ENCODE measurements at places on chromosomes 11 and 22.
A peak's percentile ranks its signal among the peaks of the same experiment; 100 is the strongest.

GRCh38 chr22:32754413-32755041 is 47.0 kb upstream of the TIMP3 start:
- no peaks in the 10 kb centered on the region for H3K4me1 ChIP-seq
- no peaks in the 10 kb centered on the region for H3K27me3 ChIP-seq
- no peaks in the 10 kb centered on the region for H3K36me3 ChIP-seq
- H3K27ac ChIP-seq: no peak overlapping the region
- no peak overlapping the region for H3K4me3 ChIP-seq
- no peak for DNase-seq

DNA sequence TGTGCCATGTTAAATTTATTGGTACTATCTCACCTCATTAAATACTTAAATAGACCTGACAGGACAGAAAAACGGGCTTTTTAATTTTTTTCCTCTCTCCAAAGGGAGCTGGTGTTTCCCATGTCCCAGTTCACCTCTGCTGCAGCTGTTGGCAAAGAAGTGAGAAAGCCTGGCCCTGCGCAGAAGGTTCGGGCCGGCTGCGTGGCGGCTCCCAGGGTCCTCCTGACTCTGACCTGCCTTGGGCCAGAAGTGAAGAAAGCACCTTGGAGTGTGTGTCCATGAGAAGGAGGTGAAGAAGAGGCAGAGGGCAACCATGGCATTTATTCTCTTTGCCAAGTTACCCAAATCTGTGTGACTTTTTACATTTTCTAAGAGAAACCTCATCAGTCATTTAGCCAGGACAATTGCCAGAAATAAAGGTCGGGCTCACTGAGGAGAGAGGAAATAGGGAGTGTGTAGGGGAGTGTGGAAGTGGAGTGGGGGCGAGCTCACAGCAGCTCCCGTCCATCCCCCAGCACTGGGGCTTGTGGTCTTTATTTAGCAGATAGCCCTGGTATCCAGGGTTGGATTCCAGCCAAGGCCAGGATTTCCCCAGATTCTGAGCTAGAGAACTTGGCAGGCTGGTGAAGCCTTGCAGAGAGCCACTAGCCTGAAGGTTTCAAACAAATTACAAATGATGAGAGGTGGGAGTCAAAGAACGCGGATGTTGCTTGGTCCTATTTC is 102.4 kb upstream of the CADM1 start:
- H3K36me3 ChIP-seq: no peaks in the 10 kb centered on the region
- H3K27me3 ChIP-seq: no peaks in the 10 kb centered on the region
- H3K4me3 ChIP-seq: no peak overlapping the region
- H3K4me1 ChIP-seq: peaks cover 8% of the 10 kb centered on the region

- DNase-seq: no peak
- peaks cover 40% of the 10 kb centered on the region for H3K4me1 ChIP-seq
- H3K4me3 ChIP-seq: no peak overlapping the region
- peaks cover 17% of the 10 kb centered on the region for H3K27me3 ChIP-seq
- no peak overlapping the region for H3K27ac ChIP-seq
These were observed 7.4 kb upstream of the CLMP start for GRCh38 chr11:123202155-123203151.

DNA sequence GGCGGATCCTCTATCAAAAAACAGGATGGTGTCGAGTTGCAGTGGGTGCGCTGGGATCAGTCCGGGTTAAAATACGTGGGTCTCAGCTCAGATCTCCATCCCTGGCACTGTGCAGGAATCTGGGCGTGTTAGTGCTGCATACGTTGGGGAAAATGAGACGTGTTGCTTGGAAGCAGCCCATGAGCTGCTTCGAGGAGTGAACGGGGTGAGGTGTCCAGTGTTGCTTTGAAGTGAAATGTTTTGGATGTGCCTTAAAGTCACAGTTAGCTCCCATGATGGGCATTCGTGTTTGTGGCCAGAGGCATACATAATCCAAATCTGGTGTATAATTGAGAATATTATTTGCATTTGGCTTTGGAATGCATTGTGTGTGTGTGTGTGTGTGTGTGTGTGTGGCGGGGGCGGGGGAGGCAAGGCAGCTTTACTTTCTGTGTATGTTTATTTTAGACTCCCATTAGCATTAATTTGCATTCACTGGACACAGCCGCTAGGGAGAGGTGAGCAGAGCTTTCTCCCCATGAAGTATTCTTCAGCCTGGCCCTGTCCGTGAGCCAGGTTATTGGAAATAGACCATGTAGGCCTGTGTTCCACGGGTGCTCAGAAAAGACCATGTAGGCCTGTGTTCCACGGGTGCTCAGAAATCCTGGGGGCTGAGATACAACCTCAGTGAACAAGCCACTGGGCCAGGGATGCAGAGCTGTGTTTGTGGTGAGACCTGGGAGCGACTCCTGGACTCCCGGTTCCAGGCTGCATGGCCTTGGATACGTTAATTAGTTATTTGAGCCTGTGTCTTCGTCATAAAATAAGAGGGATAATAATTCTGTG is 134.6 kb downstream of the ST3GAL4 start:
- no peak overlapping the region for H3K27ac ChIP-seq
- no peak overlapping the region for H3K4me3 ChIP-seq
- peaks cover 37% of the 10 kb centered on the region for H3K4me1 ChIP-seq
- no peaks in the 10 kb centered on the region for H3K27me3 ChIP-seq
- no peak for DNase-seq

DNA sequence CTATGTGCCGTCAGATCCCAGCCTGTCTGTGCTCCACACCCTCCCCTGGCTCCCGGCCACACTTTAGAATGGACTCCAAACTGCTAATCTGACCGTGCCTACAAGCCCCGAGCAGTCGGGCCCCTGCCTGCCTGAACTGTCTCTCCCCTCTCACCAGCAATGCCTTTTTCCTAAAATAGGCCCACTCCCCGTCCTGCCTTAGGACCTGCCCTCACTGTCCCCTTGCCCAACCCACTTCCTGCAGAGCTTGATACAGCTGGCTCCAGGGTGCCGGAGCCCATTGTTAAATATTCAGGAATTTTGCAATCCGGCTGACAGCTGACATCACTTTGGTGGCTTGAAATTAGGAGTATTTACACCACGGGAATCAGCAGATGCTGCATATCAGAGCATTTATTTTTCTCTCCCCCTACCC is 21.4 kb downstream of the MN1 start:
- peaks cover 70% of the 10 kb centered on the region for H3K4me1 ChIP-seq
- no peaks in the 10 kb centered on the region for H3K27me3 ChIP-seq
- peak; percentile 51 for DNase-seq
- H3K36me3 ChIP-seq: peaks cover 7% of the 10 kb centered on the region

DNA sequence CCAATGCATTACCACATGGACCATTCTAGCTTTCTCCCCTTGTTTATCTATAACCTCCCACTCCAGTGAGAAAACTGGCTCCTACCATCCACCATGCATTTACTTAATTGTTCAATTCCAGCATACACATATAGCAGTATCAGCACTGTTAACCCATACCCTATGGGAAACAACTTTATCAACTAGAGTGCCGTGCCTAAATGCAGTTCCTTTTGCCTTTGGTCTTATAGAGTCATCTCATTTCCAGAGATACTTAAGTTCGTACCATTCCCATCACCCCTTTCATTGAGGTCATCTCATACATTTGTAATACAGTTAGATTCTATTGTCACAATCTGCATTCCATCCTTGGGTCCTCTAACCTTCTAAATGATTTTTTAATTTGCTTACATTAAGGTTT is 86.9 kb downstream of the PARVA start:
- no peaks in the 10 kb centered on the region for H3K27me3 ChIP-seq
- H3K27ac ChIP-seq: no peak overlapping the region
- peaks cover 8% of the 10 kb centered on the region for H3K4me1 ChIP-seq
- H3K36me3 ChIP-seq: peaks cover 12% of the 10 kb centered on the region

- no peak overlapping the region for H3K4me3 ChIP-seq
- peaks cover 14% of the 10 kb centered on the region for H3K36me3 ChIP-seq
- H3K27ac ChIP-seq: no peak overlapping the region
- DNase-seq: no peak
- H3K4me1 ChIP-seq: no peaks in the 10 kb centered on the region
- H3K27me3 ChIP-seq: no peaks in the 10 kb centered on the region
These were observed 40.1 kb downstream of the EIF4ENIF1 start for GRCh38 chr22:31449506-31449905.

DNA sequence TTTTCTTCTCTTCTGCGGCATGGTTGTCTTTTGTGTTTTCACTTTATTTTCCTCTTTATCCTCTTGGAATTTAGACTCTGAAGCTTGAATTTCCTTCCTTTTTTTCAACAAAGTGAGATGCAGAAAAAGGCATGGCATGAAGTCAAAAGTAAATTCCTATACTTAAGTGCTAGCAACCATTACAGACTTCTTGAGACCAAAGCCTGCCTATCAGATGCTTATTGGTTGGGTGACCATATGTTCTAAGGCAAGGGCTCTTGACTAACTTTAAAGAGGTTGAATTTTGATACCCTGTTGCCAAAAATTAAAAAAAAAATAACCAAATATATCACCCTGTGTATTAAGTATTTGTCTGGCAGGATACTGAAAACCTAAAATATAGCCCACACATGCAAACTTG is 237.4 kb downstream of the TMEM135 start:
- H3K4me3 ChIP-seq: no peak overlapping the region
- no peak overlapping the region for H3K27ac ChIP-seq
- peaks cover 15% of the 10 kb centered on the region for H3K4me1 ChIP-seq
- DNase-seq: no peak

- DNase-seq: no peak
- no peaks in the 10 kb centered on the region for H3K27me3 ChIP-seq
- no peaks in the 10 kb centered on the region for H3K36me3 ChIP-seq
- no peak overlapping the region for H3K4me3 ChIP-seq
- H3K4me1 ChIP-seq: peaks cover 6% of the 10 kb centered on the region
- H3K27ac ChIP-seq: no peak overlapping the region
These were observed 828.1 kb upstream of the FAT3 start for GRCh38 chr11:91396236-91397133.
